ENCODE measurements at places on chromosomes 12 and 14.

DNA sequence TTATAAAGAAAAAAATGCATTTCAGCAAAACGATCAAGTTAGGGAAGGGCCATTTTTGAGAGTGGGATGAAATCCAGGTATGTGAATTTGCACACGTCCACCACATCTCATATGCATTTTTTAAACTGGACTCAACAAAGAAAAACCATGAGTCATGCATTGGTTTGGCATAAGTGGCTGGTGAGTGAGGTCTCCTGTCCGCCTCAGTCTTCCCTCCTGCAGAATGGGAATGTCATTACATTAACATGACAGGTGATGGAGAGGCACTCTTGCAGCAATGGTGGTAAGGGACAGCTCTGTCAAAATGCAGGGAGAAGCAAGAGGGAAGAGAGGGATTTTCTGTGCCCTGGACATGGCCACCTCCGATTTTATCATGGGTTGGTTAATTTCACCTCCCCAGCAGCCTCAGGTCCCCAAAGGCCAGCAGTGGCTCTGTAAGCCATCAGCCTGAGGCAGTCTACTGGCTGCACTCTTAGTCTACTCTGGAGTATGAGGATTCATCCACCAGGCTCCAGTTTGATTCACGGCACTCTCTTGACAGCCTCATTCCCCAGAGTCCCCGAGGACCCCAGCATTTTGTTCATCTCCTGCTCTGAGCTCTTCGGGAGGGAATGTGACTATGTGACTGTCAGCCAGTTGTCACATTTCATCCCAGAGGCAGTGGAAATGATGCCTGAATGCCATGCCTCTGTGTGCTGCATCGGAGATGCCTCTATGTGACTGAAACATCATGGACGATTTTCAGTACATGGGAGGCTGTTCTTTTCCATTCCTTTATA is 17.1 kb upstream of the PWP1 start:
- no peak for DNase-seq

DNA sequence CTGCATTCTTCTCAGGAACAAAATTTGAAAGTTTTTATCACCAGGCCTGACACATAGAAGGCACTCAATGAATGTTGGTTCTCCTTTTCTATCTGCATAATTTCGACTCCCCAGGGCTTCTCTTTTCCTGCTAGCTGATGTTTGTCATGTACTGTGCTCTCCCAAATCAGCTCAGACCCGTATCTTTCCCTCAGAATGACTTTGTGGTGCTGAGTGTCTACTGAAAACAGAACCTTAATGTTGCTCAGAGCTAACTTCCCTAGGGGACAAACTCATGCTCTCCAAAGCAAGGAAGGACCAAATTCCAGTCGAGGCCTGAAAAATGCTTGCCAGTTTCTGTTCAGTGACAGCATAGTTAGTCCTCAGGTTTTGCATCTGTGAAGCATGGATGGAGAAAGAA is 1.9 kb downstream of the ARHGDIB start:
- DNase-seq = no peak

DNA sequence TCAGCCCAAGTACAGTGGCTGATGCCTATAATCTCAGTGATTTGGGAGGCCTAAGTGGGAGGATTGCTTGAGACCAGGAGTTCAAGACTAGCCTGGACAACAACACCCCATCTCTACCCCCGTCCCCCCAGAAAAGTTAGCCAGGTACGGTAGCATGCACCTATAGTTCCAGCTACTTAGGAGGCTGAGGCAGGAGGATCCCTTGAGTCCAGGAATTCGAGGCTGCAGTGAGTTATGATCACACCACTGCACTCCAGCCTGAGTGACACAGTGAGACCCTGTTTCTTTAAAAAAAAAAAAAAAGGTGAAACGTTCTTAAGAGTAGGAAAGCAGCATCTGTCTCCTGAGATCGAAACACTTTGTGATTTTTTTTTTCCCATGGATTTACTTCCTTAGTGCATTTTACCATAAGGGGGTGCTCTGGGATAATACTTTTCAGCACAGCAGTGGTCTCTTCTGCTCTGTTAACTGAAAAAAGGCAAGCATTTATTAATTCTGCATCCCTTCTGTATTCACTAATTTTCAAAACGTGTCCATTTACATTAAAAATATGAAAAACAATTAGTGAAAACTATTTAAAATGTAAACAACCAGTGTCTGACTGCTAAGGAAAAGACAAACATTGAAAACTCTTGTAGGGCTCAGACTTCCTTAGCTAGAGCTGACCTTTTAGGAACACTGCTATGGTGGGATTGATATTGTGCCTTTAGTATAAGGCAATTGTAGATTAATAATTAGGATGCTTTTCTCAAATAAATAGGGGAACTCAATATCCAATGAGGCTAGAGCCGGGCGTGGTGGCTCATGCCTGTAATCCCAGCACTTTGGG is 31.2 kb upstream of the USP44 start:
- peak; percentile 81 for DNase-seq

DNA sequence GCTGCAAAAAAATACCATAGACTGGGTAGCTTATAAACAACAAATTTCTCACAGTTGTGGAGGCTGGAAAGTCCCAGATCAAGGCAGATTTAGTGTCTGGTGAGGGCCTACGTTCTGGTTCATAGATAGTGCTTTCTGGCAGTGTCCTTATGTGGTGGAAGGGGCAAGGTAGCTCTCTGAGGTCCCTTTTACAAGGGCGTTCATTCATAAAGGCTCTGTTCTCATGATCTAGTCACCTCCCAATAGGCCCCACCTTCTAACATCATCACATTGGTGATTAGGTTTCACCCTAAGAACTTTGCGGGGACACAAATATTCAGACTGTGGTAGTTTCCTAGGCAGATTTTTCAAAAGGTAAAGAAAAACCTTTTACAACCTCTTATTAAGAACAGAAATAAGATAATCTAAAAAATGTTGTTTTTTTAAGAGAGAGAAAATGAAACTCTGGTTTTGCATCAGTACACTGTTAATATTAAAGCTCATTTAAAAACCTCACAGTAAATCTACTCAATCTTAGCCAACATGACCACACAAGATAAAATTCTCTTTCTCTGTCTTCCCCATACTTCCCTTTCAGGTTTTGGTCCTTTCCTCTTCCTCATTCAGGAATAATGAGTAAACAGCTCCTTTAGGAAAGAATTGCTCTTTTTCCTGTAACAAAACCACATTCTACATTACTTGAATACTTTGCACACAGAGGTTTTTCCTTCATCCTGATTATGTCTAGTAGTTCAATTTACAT is 117.5 kb downstream of the UNC79 start:
- DNase-seq = no peak

- DNase-seq = no peak
Observed at GRCh38 chr12:132146772-132147422, 2.6 kb downstream of the NOC4L start.

- DNase-seq = no peak
Observed at GRCh38 chr14:68564191-68564825, 228.6 kb downstream of the ZFP36L1 start.

- DNase-seq = no peak
Observed at GRCh38 chr12:70692681-70693288, 55.6 kb upstream of the PTPRB start.

DNA sequence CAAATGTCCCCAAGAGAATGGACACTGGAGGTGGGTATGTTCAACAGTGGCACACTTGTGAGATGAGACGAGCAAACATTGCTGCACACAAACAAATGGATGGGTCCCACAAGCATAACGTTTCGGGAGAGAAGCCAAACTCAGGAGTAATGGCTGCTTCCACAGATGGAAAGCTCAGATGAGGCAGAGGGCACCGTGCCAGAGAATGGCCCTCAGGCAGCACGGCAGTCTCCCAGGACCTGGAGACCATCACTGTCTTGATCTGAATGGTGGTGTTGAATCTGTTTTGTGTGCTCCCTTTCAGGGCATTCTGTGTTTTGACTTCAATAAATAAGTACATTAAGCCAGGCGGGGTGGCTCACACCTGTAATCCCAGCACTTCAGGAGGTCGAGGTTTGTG is 8.5 kb upstream of the CDCA4 start:
- DNase-seq = peak; percentile 60

DNA sequence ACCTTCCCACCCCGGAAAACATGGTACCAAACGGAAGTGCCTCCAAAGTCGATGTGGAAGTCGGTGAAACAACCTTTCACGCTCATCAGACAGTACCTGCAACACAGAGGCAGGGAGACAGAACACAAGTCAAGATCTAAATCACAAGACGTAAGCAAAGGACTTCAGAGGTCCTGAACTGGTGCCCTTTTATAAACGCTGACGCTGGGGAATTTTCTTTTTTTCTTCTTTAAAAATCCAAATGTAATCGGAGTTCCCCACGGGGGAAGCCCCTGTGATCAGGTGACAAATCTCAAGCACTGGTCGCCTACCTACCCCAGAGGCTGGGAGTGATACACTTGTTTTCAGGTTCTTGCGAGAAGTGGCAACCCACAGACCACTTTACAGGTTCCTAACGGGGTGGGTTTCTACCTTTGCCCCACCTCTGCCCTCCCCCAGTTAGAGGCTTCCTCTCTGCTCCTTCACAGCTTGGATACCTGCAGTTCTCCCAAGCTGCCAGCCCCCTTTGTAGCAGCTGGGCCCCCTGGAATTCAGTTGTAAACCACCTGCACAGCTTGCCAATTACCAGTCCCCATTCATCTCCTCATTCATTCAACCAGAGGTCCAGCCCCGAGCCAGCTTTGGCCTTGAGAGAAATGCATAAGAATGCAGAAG is 46.2 kb downstream of the KDM2B start:
- DNase-seq = no peak

DNA sequence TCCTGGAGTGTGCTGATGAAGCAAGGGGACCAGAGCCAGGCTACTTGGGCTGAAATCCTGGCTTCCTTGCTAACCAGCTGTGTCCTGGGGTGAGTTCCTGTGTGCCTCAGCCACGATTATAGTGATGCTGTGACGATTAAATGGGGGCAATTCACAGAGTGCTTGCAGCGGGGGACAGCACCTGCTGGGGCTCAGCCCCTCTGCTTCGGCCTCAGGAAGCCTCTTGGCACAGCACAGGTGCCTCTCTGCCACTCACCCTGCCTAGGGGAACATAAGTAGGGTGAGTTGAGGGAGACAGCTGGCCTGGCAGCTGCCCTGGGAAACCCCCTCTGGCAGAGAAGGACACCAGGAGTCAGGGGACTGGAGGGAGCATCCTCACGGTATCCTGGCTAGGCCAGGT is 9.4 kb downstream of the KRT80 start:
- DNase-seq = no peak

DNA sequence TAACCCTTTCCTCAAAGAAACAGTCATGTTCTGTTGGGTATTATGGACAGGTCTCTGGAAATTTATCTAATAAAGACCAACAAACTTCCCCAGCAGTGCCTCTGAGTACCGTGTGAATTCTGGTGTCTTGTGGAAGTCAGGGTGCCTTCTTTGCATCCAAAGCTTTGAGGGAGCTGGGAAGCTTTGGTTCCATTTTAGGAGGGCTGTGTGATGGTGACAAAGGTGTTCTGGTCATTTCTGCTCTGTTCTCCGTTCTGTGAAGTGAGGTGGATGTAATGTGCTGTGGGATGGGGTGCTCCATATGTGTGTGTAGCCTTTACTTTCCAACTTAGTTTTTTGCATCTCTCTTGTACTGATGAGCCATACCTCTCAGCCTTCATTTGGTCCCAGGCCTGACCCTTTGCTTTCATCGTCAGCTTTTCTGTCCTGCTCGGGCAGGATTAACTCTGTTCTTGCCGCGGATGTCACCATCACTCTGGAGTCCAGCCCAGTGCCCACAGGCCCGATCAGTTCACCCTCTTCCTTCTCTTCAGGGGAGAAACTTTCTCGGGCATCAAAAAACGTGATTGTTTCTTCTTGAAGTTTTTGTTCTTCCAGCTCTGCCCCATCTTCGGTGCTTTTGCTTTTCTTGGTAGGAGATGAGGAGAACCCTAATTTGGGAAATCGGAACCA is 13.2 kb downstream of the PLD4 start:
- DNase-seq = no peak

DNA sequence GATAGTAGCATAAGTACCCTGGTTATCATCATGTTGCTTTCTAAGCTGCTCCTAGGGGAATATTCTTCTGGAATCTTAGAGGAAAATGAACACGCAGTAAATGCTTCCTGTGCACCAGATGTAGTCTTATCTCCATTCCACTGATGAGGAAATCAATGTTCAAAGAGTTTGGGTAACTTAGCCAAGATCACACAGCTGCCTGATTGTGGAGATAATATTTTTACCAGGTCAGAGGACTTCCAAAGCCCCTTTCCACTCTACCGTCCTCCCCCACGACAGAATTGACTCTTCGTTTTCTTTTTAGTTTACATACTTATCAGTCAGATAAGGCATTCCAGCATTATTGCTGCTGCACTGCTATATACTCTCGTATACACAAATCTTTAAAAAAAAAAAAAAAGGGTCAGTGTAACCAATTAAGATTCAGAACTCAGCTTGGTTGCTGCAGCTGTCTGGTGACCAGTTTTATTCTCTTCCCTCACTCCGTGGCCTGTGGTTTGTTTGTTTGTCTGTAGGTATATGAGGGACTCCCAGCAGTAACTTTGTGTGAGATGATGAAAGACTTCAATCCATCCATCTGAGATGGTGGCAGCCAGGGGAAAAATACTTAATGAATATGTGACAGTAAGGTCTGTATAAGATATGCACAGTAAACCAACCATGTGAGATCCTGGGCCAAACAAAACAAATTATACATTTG is 110.5 kb downstream of the TGFB3 start:
- no peak for DNase-seq

DNA sequence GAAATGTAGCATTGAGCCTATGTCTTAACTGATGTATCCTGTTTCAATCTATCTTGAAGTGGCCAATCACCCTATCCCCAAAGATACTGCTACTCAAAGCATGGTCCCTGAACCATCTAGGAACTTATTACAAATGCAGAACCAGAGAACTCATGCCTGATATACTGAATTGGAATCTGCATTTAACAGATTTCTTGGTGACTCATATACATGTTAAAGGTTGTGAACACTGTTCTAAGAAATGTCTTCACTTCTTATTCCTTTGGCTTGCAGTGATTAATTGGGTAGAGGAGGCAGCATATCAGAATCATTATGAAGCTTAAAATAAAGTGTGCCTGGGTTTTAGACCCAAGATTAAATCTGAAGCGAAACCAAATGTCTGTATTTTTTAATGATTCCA is 795.6 kb downstream of the DIO2 start:
- no peak for DNase-seq

DNA sequence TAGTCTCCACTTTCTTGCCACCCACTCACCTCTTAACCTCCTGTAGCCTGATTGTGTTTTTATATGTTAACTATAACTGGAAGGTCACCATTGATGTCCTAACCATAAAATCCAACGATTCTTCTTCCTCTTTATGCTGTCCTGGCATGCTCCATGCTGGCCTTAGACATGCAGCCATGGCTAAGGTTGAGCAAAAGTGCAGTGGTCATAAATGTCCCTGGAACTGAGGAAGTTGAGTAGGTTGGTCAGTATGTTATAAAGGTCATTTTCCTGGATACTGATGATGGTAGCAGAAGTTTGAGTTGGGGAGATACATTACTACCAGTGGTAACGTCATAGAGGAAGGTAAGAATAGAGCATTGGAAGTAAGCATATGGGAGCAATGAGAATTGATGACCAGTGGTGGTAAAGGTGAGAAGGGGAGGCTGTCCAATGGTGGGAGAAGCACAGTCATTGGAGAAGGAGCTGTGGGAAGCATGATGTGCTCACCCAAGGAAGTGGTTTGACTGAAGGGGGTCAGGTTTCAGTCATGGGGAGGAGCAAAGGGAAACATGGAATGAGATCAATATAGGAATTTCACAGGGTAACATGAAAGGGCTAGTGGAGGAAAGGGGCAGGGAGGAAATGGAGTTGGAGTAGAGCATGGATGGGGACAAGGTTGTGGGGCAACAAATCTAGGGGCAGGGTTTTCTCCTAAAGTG is 240.8 kb downstream of the DACT1 start:
- DNase-seq = no peak

GRCh38 chr12:49014547-49014946 is 4.0 kb downstream of the PRKAG1 start:
- no peak for DNase-seq

- DNase-seq = no peak
Observed at GRCh38 chr14:39731912-39732311, 299.7 kb upstream of the FBXO33 start.

Data from spinal cord (tissue), 10 donors.